T-helper 17 cell (primary cell): ENCODE measurements at places on chromosomes 16 and 17. TPM values are rescaled to one million over a fixed set of nuclear protein-coding genes. Genes with fewer than 3 reads are reported as not detected.

Gene MYL4
- not detected for total RNA-seq

Gene ACSM2A
- not detected for total RNA-seq

Gene GPR139
- total RNA-seq = not detected

Gene FOXN1
- total RNA-seq = not detected

Gene SMIM36
- total RNA-seq = 0.10 TPM

Gene RAB11FIP4
- 47.4 TPM for total RNA-seq

Gene KRT25
- not detected for total RNA-seq

Gene RAB37
- 83.3 TPM for total RNA-seq

Gene GNAO1
- total RNA-seq = 7.0 TPM

Gene BEAN1
- total RNA-seq = not detected

Gene FZD2
- total RNA-seq = not detected

Gene RDM1
- not detected for total RNA-seq

Gene ST6GALNAC1
- 4.1 TPM for total RNA-seq

Gene STH
- total RNA-seq = not detected

Gene CD300H
- total RNA-seq = not detected

Gene MMP2
- not detected for total RNA-seq

Gene GPR142
- not detected for total RNA-seq

Gene TMEM114
- not detected for total RNA-seq

Gene CYB5D1
- total RNA-seq = 14.9 TPM

Gene DUSP14
- total RNA-seq = 3.9 TPM

Gene BLMH
- total RNA-seq = 50.9 TPM

Gene CES3
- total RNA-seq = 1.3 TPM

Gene KCNAB3
- 5.9 TPM for total RNA-seq

Gene FGF11
- 2.6 TPM for total RNA-seq

Gene IRX6
- not detected for total RNA-seq

Gene SLFN12L
- 70.0 TPM for total RNA-seq

Gene CACNG4
- not detected for total RNA-seq

Gene KLHL10
- not detected for total RNA-seq

Gene RNF222
- 0.52 TPM for total RNA-seq

Gene ITFG1
- total RNA-seq = 29.5 TPM

Gene SCNN1B
- total RNA-seq = not detected

Gene KRT38
- total RNA-seq = not detected

Gene FNDC8
- not detected for total RNA-seq

Gene GUCY2D
- 0.08 TPM for total RNA-seq
